ENCODE measurements at places on chromosomes 12 and 14.

- no peak for DNase-seq
Measured at GRCh38 chr14:72186523-72186922, 254.3 kb downstream of the RGS6 start.

GRCh38 chr12:96294831-96295230, 100.7 kb downstream of the ELK3 start:
- no peak for DNase-seq

DNA sequence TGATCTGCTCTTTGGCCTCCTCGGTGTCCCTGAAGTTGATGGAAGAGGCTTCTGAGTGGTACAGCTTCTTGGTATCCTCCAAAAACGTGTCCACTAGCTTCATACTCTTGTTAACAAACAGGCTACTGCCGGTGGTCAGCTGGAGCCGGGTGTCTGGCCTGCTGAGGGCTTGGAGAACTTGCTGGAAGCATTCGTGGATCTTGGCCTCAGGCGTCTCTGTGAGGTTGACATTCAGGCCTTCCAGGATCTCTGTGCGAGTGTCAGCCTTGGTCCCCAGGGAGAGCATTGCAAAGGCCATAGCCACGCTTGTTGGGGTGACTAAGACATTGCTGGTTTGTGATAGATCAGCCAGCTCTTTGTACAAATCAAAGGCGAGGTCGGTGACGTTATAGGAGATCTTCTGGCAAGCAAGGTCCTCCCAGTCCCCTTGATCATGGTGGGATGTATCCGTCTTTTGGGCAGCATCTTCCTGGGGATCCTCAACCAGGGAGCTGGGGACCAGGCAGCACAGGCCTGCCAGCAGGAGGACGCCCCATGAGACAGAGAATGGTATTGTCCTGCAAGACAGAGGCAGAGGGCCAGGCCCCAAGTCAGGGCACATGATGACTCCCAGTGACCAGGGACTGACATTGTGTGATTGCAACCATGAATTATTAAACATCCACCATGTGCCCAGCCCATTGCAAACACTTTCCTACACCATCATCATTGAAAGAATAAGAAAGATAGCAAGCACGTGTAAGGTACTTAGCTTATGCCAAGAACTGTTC, 22.1 kb downstream of the SERPINA1 start:
- no peak for DNase-seq

- DNase-seq: no peak
Measured at GRCh38 chr14:100079726-100080005, 14.4 kb downstream of the EVL start.

DNA sequence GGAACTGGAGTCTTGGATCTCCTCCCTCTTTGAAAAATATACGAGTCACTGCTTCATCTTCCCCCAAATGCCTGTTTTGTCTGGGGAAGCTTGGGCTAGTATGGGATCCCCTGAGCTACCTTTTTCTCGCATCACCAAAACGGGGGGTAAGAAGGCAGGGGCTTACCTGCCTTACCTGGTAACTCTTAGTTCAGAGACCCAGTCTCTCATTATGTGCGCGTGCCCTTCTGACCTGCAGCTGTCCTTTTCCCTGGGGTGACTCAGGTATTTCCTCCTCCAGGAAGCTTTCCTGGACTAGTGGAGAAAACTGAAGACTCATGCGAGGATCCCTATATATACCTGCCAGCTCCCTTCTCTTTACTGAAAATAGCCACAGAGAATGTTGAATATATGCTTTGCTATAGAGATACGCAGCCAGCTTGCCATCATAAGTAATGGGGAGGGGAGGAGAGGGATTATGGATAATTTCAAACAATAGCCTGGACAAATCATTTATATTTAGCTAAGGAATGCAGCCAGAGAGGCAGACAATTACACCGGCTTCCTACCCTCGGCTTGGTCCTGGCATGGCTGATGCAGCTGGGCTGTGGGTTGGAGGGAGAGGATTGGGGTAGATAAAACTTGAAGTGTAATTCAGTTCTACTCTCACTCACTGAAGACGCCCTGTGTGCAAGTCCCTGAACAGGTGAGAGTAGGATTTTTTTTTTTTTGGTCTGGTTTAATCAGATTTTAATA, 1.1 kb downstream of the TSPAN9 start:
- no peak for DNase-seq

- no peak for DNase-seq
Measured at GRCh38 chr12:31880340-31880739, 78.9 kb upstream of the RESF1 start.

- peak; percentile 24 for DNase-seq
Measured at GRCh38 chr14:87094913-87095312, 898.1 kb downstream of the GALC start.
